ENCODE measurements at places on chromosomes 6 and 20. TPM values are rescaled to one million over a fixed set of nuclear protein-coding genes. Genes with fewer than 3 reads are reported as not detected.
A peak's percentile ranks its signal among the peaks of the same experiment; 100 is the strongest.

Gene SIGLEC1
- 34.2 TPM for total RNA-seq

Gene ADAM33
- total RNA-seq = 9.6 TPM

Gene SPATA25
- 3.8 TPM for total RNA-seq

- DNase-seq = no peak
These were observed 567.4 kb downstream of the COL12A1 start for GRCh38 chr6:74638412-74638811.

GRCh38 chr6:131519670-131520436 lies 53.2 kb upstream of the ARG1 start:
- DNase-seq = peak; percentile 9

DNA sequence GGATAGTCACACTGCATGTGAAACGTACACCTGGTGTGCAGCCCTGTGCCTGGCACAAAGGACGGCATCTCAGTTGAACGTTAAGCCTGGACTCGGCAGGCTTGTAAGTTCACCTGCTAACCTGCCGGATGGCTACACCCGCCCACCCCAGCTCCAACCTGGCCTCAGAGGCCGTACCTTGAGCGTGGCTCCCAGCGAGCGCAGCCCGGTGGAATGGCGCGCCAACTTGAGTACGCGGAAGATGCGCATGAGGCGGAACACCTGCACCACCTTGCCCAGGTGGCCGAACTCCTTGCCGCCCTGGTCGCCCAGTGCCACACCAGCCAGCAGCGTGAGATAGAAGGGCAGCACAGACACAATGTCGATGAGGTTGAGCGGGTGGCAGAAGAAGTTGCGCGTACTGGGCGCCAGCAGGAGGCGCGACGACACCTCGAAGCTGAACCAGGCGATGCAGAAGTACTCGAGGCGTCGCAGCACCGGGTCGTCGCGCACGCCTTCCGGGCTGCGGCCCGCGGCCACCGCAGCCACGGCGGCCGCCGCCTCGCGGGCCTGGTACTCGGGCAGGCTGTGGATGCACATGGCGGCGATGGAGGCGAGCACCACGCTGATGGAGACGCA lies 3.3 kb downstream of the KCNS1 start:
- no peak for DNase-seq

DNA sequence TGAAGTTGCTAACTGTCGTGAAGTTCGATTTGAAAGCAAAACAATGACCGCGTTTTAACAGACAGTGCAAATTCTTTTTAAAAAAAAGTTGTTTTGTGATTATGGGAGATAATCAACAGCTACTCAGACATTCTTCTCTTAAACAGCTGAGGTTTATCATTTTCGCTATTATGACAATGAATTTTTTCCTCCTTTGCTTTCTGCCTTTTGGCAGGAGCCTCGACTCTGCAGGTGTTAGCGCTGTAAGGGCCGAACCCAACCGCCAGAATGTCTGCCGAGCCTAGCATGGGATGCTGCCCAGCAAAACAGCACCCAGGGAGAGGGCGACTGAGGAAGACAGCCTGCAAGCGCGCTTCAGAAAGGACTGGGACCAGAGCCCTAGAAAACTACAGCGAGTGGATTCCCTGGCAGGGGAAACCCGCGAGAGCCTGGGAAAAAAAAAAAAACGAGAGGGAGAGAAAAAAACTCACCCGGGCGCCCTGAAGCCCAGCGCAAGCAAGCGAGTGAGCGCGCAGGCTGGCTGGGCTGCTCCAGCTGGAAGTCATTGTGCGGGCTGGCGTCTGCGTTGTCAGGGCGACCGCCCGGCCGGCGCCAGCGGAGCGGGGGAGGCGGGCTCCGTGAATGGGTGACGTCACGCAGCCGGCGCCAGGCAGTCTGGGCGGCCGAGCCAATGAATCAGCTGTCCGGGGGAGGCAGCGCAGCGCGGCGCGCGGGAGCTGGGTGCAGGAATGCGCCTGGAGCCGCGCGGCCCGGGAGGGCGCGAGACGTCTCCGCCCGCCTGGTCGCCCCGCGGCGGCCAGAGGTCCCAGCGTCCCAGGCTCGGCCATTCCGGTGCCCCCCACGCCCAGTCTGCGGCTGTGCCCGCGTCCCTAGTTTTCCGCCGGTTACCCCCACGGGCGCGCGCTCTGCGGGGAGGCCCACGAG lies 32.7 kb upstream of the ID4 start:
- peak; percentile 99 for DNase-seq

- no peak for DNase-seq
These were observed 19.3 kb upstream of the EFCAB8 start for GRCh38 chr20:32839227-32839981.

GRCh38 chr6:119319694-119320093 lies 29.9 kb downstream of the MAN1A1 start:
- DNase-seq = no peak
